A549 (cell line): ENCODE measurements at places on chromosomes 16 and 17.
A peak's percentile ranks its signal among the peaks of the same experiment; 100 is the strongest.

DNA sequence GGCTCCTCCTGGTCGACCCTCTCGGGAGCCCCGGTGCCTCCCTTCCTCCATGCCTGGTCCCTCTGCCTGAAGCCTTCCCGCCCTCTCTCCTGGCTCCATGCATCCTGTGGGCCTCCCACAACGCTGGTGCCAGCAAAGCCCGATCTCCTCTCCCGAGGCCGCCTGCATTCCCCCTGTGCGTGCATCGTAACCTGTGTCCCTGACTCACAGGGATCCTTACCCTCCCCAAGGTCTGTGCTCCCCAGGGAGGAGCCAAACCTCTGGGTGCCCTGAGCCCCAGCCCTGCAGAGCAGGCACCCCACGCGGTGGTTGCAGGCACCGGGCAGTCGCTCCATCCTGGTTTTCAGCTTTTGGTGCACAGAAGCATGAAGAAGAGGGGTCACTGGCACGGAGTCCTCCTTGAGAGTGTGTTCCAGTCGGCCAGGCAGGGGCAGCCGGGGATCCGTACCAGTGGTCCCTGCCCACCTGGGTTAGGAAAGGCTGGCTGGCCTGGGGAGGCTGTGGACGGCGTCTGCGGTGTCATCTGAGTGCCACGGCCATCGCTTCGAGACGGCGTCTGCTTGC lies 1.8 kb upstream of the ENPP7 start:
- DNase-seq = no peak

- DNase-seq = no peak
These were observed 13.6 kb downstream of the ATPAF2 start for GRCh38 chr17:18025241-18025944.

GRCh38 chr17:82740906-82741759 lies 5.7 kb downstream of the FN3K start:
- peak; percentile 65 for DNase-seq

DNA sequence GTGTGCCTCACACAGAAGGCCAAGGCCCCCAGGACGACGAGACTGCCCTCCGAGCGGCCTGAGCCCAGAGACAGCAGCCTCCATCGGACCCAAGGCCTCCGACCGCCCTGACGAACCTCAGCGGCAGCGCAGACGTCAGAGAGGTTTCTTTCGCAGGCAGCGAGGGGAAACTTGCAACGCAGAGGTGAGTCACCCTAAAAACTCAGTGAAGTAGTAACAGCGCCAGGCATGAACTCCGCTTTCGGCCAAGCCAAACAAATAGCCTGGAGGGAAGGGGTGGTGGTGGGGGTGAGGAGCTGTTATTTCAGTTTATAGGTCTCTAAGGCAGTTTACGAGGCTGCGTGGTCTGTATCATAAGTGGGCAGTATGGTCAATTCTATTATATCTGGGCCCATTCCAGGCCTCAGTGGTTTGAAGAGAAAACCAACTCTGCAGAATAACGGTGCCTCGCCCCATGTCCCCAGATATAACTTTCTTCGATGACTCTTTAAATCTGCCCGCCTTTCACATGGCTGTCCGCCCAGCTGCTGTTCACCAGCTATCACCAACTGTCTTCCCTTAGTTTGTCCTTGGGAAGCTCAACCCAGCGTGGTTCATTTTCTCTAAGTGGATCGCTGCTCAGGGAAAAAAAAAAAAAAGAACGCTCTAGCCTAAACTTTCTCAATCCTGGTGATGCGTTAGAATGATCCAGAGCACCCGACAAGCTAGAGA lies 43.5 kb upstream of the FOXF1 start:
- DNase-seq = no peak

DNA sequence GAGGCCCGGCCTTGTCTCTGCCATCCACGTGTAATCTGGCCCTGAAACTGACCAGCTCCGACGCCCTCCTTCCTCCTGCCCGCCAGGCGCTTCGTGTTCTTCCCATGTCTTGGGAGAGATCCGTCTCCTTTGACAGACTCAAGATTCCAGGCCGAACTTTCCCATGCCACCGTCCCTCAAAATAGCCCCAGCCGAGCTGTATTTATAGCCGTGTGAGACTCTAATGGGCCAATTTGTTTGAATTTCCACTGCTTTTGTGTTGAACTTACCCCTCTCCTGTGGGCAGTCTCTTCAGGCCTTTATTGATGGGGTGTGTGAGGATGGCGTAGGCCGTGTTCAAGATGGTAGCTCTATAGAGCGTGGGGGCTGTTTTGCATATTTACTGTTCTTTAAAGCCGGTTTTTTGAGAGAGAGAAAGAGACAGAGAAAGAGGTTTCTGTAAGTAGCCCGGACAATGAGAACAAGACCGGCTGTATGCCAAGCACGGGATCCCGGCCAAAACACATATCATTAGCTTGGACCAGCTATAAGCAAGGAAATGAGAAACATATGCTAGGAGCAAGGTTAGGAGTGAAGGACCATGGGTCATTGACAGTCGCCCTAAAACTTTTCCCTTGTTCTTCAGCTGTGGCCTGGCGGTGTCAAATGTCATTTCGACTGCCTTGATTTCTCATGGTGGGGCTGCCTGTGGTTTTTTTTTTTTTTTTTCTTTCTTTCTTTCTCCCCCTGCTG lies 124.5 kb upstream of the ZFHX3 start:
- DNase-seq = peak; percentile 36

DNA sequence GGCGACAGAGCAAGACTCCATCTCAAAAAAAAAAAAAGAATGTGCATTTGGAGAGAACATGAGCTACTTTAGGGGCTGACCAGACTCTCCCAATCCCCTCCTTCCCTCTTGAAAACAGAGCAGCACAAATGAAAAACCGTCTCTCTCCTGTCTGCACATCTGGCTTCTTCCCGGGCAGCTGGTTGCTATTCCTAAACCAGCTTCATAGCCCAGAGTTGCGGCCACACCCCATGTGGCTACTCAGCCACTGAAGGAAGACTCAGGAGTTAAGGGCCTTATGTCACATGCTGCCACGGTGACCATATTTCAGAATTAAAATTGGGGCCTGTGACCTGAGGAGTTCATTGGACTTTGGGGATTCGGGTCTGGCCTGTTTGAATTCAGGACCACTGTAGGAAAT lies 48.3 kb downstream of the KATNIP start:
- DNase-seq = no peak
